ENCODE measurements at places on chromosomes 16 and 17.

- DNase-seq, result no peak
These were observed 1.9 kb upstream of the MT1B start for GRCh38 chr16:56649820-56650219.

- no peak for DNase-seq
These were observed at the start of gene KRT15 for GRCh38 chr17:41518789-41519449. KRT15 (minus strand) TSS chr17:41518890; CDS start chr17:41518827, 63 bp downstream.

DNA sequence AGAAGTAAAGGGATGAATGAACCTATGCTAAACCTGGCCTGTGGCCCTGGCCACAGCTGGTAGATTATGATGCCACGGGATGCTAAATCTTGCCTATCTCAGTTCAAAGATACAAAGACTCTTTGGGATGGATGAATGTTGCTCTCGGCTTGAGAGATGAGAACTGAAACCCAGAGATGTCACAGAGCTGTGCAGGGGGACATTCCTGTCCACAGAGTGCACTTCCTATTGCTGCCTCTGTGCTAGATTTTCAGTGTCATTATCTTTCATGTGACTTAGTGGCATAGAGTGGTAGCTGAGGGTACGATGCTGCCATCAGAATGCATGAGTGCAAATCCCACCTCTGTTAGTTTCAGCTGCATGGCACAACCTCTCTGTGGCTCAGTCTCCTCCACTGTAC lies 2.3 kb upstream of the MT1M start:
- DNase-seq, result no peak

DNA sequence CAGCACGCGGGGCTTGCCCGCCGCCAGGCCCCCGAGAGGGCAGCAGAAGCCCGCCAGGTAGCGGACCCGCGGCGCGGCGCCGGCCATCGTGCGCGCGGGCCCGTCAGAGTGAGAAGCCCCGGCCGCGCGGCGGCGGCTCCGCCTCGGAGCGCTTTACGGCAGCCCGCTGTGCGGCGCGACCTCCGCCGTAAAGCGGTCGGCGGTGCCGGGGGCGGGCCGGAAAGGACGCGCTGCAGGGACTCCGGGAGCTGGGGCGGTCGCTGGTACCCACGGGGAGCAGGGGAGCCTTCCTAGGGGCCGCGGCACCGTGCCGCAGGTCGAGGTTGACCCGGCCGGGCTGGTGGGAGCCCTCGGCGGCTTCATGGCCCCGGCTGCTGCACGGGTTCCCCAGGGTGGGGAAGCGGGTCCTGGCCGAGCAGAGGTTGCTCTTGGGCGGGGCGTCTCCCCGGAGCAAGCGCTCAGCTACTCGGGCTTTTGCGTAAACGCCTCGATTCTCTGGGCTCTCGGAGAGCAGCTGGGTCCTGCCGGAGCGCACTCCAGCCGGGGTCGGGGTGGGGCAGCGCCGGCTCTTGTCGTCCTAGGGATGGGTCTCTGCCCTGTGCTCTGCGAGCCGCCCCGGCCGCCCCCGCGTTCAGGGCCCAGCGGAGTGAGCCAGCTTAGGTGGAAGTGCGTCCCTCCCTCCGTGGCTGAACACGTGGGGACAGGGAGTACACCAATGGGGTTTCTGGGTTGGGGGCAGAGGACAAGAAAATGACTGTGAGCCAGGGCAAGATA lies at the start of gene FAAP100:
FAAP100 (minus strand) TSS at position 110 of the 774 bp plus-strand sequence; CDS start at position 87, 23 bp downstream.
- peak; percentile 81 for DNase-seq

DNA sequence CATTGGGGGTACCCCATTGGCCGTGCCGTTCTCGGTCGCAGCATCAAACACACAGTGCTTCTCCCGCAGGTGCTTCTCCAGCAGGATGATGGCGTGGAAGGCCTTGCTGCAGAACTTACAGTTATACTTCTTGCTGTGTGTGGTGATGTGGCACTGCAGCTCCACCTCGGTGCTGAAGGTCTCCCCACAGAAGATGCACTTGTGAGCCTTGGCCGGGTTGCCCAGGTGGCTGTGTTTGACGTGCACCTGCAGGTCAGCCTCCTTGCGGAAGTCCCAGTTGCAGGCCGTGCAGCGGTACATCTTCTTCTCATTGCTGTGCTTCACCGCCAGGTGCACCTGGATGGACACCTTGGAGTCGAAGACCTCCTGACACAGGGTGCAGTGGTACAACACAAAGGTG lies 219.3 kb downstream of the ZNF423 start:
- DNase-seq, result no peak

DNA sequence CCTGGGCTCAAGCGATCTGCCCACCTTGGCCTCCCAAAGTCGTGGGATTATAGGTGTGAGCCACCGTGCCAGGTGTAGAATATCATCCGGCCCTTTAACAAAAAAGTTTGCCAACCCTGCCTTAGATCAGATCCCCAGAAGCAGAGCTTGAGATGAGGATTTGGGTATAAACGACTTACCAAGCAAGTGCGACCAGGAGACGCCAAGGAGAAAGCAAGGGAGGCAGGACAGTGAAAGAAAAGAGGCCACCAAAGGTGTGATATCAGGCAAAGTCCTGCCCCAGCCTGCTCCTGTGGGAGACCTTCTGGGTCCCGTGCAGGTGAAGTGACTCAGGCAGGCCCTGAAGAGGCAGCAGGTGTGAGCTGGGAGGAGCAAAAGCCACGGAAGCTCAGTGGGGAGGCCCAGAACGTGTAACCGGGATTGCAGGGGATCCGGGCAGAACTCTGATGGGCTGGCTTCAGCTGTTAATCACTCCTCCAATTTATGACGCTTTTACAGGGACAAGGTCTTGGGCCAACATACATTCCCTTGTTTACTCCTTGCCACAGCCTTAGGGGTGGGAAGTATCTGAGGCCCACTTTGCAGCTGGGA lies 14.1 kb upstream of the CALB2 start:
- no peak for DNase-seq

GRCh38 chr17:65850486-65850885 lies 289.0 kb upstream of the AXIN2 start:
- DNase-seq, result no peak

DNA sequence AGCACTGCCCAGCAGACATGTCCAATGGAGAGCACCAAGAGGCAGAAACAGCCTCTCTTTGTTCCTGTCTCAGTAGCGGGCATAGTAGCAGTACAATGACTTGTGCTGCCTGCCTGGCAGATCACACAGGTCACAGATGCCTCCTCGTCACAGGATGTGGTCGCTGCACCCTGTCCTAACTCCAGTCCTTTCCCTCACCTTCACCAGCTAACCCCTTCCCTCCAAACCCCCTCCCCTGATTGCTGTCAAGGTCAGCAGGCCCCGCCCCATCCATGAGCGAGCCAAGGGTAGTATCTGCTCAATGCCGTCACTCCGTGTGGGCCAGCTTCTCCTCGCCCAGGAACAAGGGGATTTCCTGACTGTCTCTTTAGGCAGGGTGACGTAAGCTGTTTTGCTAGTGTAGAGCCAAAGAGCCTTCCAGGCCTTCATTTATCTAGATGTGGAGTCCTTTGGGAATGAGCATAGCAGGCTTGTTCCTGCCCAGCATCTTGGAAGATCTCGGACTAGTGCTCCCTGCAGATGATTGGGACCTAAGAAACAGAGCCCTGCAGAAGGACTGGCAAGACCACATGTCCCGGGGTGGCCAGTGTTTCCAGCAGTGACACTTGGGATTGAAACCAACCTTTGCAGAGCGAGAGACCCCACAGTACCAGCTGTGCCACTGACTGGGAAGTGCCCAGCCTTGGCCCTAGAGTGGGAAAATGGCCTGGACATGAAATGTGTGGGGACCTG lies 75.9 kb upstream of the TNRC6C start:
- DNase-seq, result peak; percentile 70
